ENCODE measurements at places on chromosomes 4 and X. TPM values are rescaled to one million over a fixed set of nuclear protein-coding genes. Genes with fewer than 3 reads are reported as not detected.

DNA sequence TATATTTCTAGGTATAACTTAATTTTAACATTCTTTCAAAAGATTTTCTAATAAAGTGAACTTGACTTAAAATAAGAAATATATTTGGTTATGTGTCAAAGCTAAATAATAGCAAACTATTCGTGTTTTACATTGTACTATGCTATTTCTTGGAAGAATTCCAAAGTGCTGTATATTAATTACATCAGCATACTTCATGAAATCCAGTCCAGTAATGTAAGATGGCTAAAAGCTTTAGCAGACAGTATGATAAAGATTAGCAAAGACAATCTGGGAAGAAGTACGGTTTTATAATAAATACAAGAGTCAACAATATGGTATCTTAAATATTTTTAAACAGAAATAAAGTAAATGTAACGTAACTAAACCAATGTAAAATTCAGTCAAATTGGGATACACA, 125.7 kb downstream of the FSTL5 start:
- H3K4me1 ChIP-seq: no peaks in the 10 kb centered on the region
- no peaks in the 10 kb centered on the region for H3K36me3 ChIP-seq
- no peak overlapping the region for H3K4me3 ChIP-seq
- no peaks in the 10 kb centered on the region for H3K27me3 ChIP-seq

GRCh38 chr4:110653321-110654253, 30.7 kb upstream of the PITX2 start:
- H3K4me3 ChIP-seq: no peak overlapping the region
- H3K4me1 ChIP-seq: no peaks in the 10 kb centered on the region
- H3K36me3 ChIP-seq: no peaks in the 10 kb centered on the region
- H3K27me3 ChIP-seq: peaks cover 4% of the 10 kb centered on the region

ENPP6 gene
- total RNA-seq: 0.12 TPM

- H3K27me3 ChIP-seq: no peaks in the 10 kb centered on the region
- DNase-seq: peak; percentile 18
- H3K36me3 ChIP-seq: no peaks in the 10 kb centered on the region
- H3K4me1 ChIP-seq: peaks cover 19% of the 10 kb centered on the region
These were observed 25.8 kb downstream of the GAB1 start for GRCh38 chr4:143362349-143363046.

GRCh38 chr4:57763070-57763469, 652.9 kb upstream of the IGFBP7 start:
- no peaks in the 10 kb centered on the region for H3K36me3 ChIP-seq
- DNase-seq: no peak
- H3K4me1 ChIP-seq: no peaks in the 10 kb centered on the region
- no peak overlapping the region for H3K4me3 ChIP-seq
- no peaks in the 10 kb centered on the region for H3K27me3 ChIP-seq
- no peak overlapping the region for H3K27ac ChIP-seq

NDNF gene
- not detected for total RNA-seq

DNA sequence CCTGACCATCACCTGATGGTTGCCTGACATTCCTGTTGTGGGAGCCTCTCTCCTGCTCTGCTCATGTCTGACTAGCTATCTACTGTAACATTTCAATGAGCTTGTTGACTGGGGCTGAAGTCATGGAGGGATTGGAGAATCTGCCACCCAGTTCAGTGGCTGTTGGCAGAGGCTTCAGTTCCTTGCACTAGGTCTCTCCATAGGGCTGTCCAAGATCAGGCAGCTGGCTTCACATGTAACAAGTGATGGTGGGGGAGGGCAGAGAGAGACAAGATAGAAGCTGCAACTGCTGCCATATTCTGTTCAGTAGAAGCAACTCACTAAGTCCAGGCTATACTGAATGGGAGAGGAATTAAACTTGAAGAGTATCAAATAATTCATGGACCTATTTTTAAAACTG, 14.1 kb upstream of the CCNI start:
- H3K36me3 ChIP-seq: no peaks in the 10 kb centered on the region
- H3K27ac ChIP-seq: no peak overlapping the region
- no peak for DNase-seq
- H3K27me3 ChIP-seq: no peaks in the 10 kb centered on the region
- no peak overlapping the region for H3K4me3 ChIP-seq
- peaks cover 3% of the 10 kb centered on the region for H3K4me1 ChIP-seq

FGF5 gene
- not detected for total RNA-seq

DNA sequence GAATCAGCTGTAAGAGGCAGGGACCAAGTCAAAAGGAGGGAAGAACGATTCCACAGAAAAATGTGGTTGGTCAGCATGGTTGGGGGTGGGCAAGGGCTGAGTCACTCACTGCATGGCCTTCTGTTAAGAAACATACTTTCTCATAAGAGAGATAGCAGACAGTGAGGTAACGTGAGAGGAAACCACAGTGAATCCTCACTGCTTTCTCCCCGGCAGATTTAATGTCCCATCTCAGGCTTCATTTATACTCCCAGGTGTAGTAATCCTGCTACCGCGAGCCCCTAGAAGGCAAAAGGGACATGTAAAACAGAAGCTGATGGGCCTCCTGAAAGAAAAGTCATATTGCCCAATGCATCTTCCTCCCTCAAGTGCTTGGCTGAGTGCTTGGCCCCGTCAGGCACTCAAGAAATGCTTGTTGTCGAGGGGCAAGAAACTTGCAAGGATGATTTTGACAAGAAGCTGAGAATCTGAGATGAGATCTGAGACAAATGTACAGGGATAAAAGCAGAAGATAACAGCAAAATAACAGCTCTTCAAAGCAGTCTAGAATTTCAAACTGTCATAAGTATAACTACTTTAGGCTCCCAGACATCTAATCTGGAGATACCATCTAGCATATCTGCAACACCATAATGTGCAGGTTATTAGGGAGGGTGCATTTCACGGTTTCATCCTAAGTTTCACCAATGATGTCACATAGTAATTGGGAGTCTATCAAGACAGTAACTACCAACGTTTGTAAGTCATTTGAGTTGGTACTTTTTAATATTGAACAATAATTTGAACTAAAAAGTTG, 40.2 kb downstream of the SH3KBP1 start:
- DNase-seq: peak; percentile 66
- H3K4me1 ChIP-seq: peaks cover 51% of the 10 kb centered on the region
- H3K27ac ChIP-seq: peak overlapping the region; percentile 91
- H3K27me3 ChIP-seq: no peaks in the 10 kb centered on the region
- H3K4me3 ChIP-seq: peak overlapping the region; percentile 52
- no peaks in the 10 kb centered on the region for H3K36me3 ChIP-seq

DNA sequence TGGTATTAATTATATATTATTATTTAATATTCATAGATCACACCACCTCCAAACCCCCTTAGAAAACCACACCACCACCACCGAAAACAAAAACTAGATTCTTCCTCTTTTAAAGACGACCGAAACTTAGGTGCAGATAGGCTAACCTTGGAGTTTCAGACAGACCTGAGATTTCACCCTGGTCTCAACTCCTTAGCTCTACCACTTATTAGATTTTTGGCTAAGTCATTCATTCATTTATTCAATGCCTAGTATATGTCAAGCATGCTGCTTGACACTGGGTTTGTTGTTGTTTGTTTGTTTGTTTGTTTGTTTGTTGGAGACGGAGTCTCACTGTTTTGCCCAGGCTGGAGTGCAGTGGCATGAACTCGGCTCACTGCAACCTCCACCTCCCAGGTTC, 9.5 kb upstream of the BMP2K start:
- H3K27me3 ChIP-seq: peaks cover 2% of the 10 kb centered on the region
- no peak overlapping the region for H3K4me3 ChIP-seq
- H3K27ac ChIP-seq: no peak overlapping the region
- H3K36me3 ChIP-seq: no peaks in the 10 kb centered on the region
- DNase-seq: no peak

DNA sequence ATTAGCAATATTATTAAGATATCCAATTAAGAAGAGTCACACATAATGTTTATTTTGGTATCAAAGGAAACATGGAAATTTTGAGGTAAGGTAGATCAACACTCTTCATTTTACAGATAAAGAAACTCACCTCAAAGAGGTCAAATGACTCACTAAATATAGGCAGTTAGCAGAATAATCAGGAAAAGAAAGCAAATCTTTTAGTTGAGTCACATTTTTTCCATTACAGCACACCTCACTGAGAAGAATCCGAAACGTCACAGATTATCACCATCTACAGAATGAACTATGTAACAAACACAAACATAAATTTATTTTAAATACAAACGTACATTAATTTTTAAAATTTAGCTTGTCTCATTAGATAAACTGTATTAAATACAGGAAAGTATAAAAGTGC, 70.1 kb downstream of the TMEM47 start:
- no peaks in the 10 kb centered on the region for H3K36me3 ChIP-seq
- no peak overlapping the region for H3K4me3 ChIP-seq
- no peaks in the 10 kb centered on the region for H3K4me1 ChIP-seq
- no peak for DNase-seq

DNA sequence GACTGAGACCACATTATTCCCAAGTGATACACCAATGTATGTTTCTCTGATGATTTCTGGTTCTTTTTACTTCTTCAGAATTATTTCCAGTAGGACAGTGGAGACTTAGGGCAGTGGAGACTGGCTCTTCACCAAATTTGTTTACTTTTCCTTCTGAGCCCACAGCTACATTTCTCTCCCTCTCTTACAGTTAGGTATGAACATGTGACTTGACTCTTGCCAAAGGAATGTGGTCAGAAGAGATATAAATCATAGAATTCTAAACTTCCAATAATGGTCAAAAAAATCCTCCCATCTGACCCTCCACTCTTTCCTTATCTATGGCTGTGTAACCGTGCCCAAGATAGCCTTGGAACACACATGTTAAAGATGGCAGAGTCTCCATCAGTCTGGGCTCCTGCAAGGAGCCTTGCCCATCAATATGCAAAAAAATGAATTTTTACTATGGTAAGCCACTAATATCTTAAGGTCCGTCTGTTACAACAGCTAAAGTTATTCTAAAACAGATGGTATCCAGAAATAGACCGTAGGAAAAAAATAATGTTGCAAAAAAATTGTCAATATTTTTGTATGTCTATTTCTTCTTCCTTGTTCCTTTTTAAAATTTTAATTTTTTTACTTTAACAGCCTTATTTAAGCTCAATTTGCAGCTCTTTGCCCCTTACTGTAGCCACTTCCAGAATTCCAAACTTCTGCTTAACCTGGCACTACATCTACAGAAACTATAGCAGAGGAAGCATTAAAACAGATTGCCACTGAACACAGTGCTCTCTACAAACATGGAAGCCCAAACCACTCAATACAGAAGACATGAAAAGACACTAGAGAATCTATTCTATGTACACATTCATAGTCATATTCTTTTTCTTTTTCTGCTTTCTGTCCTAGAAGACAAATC, 260.7 kb downstream of the COL25A1 start:
- peaks cover 4% of the 10 kb centered on the region for H3K27me3 ChIP-seq
- DNase-seq: no peak
- H3K4me1 ChIP-seq: peaks cover 3% of the 10 kb centered on the region
- no peak overlapping the region for H3K27ac ChIP-seq
- no peaks in the 10 kb centered on the region for H3K36me3 ChIP-seq

- no peak overlapping the region for H3K27ac ChIP-seq
- no peaks in the 10 kb centered on the region for H3K4me1 ChIP-seq
- no peak for DNase-seq
- no peak overlapping the region for H3K4me3 ChIP-seq
These were observed 366.7 kb upstream of the FAM241A start for GRCh38 chr4:111778543-111778942.

DNA sequence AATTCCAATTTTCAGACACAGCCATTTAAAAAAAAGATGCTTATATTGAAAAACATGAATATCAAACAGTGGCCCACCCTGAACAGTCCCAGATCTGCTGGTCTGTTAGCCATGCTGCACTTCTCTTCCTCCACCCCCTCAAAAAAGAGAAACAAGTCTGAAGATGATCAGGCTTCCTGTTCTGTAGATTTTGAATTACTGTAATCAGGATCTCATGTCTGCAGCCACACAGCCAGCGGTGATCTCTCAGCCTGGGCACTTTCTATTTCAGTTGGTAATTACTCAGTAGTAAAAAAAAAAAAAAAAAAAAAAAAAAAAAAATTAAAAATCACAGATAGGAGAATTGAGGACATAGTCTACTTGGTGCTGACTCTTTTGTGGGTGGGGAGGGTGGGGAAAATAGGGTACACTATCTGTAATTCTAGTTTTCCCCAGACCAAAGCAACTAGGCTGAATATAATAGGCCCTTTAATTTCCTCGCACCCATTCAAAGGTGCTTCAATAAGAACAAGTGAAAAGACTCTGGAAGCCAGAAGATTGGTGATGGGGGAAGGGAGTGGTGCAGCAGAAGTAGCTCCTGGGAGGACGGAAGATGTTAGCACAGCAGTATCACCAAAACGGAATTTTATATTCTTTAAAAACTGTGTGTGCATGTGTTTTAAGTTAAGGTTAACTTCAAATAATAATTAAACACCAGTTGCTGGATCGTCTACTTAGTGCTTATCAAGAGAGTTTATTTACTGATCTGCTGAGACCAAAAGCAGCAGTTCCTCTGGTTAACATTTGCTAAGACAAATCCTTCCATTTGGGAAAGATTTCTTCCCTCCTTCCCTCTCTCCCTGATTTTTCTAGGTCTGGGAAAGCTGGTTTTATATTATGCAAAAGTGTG, 47.0 kb downstream of the SPRY1 start:
- H3K36me3 ChIP-seq: no peaks in the 10 kb centered on the region
- H3K27me3 ChIP-seq: peaks cover 6% of the 10 kb centered on the region
- peaks cover 14% of the 10 kb centered on the region for H3K4me1 ChIP-seq
- peak; percentile 61 for DNase-seq
- H3K27ac ChIP-seq: peak overlapping the region; percentile 47

- no peak for DNase-seq
- no peak overlapping the region for H3K27ac ChIP-seq
- no peaks in the 10 kb centered on the region for H3K4me1 ChIP-seq
- H3K36me3 ChIP-seq: no peaks in the 10 kb centered on the region
- H3K4me3 ChIP-seq: no peak overlapping the region
These were observed 151.6 kb downstream of the EMCN start for GRCh38 chr4:100366213-100366612.

HS3ST1 gene
- not detected for total RNA-seq

SLC6A8 gene
- total RNA-seq: 1.3 TPM

DNA sequence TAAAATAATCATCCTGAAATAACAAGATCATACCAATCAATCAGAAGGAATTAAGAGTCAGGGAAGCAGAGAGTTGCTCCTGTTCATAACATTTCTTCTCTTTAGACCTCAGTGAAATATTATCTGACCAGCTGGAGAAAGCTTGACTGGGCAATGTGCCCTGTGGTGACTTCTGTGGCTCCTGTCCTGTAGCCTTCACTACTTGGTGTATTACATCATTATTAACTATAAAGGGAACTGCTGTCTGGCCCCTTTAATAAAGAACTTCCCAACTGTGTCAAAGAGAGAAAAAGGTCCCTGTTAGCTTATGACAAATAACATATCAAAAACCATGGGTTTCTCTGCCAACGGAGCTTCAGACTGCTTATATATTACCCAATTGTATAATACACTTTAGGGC, 18.0 kb downstream of the OPHN1 start:
- H3K27me3 ChIP-seq: peaks cover 4% of the 10 kb centered on the region
- DNase-seq: no peak
- H3K36me3 ChIP-seq: no peaks in the 10 kb centered on the region

CFI gene
- not detected for total RNA-seq

DNA sequence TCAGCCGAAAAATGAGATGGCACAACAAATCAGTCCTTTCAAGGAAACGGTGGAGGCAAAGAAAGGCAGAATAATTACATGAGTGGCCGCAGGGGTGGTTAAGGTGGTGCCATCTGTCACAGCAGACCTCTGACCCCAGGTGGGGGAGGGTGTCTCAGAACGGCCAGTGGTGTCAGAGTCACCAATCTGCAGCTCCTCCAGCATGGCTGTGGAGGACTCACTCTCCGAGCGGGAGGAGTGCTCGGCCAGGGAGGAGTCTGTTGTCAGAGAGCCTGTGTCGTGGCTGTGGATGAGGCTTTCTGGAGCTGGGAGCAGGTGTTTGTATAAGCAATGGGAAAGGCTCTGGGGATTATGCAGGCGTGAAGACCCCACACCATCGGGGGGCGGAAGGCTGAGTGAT, 130.3 kb upstream of the PDLIM3 start:
- peaks cover 10% of the 10 kb centered on the region for H3K27me3 ChIP-seq
- no peak overlapping the region for H3K4me3 ChIP-seq
- H3K36me3 ChIP-seq: no peaks in the 10 kb centered on the region
- no peak overlapping the region for H3K27ac ChIP-seq
